ENCODE measurements at places on chromosomes 3 and 15.

DNA sequence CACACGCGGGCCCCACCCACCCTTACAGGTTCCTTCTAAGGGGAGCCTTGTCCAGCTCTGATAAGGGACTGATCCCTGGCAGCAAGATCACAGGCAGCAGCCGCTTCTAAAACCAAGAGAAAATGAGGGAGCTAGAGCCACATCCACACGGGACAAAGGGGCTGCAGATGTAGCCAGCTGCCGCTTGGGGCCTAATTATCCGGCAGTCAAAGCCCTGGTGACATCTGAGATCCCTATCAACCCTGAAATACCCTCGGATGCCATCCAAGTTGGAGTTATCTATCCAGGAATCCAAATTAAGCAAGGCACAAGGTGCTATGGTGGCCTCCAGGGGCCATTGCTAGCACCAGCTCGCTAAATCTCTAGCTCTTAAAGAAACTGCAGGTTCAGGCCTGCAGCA lies 248.3 kb downstream of the VPS13C start:
- DNase-seq = no peak

DNA sequence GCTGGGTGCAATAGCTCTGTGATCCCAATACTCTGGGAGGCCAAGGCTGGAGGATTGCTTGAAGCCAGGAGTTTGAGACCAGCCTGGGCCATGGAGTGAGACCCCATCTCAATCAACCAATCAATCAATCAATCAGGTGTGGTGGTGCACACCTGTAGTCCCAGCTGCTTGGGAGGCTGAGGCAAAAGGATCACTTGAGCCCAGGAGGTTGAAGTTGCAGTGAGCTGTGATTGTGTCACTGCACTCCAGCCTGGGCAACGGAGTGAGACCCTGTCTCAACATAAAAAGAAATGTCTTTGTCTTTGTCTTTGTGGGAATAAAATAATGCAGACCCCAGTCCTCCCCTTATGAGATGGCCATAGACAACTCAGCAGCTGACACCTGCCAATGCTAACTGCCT lies 34.9 kb upstream of the TLE3 start:
- DNase-seq = no peak

DNA sequence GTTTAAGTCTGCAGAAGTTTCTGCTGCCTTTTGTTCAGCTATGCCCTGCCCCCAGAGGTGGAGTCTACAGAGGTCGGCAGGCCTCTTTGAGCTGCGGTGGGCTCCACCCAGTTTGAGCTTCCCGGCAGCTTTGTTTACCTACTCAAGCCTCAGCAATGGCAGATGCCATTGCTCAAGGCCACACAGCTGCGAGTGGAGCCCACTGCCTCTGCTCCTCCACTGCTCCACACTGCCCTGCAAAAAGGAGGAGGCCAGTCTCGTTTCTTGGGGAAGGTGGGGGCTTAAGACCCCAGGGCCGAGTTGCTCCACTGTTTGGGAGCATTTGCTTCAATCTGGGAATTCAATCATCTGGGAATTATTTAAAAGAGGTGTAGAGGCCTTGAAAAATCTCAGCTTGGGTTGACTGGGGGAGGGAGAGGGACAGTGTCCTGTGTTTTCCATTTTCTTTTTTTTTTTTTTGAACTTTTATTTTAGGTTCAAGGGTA lies 144.6 kb upstream of the MEF2A start:
- DNase-seq = no peak

GRCh38 chr3:74027121-74027520 lies 402.4 kb upstream of the PDZRN3 start:
- DNase-seq = peak; percentile 8

- DNase-seq = peak; percentile 17
These were observed 328.9 kb upstream of the RBMS3 start for GRCh38 chr3:28951772-28952556.

GRCh38 chr3:167382155-167382554 lies 2.1 kb upstream of the ZBBX start:
- no peak for DNase-seq

DNA sequence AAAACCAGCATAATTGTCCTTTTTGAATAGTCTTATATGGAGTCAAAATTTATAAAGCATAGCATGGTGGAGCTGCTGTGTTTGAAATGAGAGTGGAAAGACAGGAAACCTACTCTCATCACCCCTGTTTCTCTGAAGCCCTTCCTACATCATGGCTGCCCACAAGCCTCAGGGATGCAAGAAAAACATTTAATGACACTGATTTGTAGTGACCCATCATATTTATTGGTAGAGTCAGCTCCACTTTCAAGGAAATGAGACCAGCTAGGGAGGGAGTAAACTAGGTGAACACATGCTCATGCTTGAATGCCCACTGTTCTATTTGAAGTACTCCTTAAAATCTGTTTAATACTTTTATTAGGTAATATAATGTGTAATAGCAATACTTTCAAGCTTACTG lies 494.3 kb upstream of the KCNMB2 start:
- DNase-seq = no peak

DNA sequence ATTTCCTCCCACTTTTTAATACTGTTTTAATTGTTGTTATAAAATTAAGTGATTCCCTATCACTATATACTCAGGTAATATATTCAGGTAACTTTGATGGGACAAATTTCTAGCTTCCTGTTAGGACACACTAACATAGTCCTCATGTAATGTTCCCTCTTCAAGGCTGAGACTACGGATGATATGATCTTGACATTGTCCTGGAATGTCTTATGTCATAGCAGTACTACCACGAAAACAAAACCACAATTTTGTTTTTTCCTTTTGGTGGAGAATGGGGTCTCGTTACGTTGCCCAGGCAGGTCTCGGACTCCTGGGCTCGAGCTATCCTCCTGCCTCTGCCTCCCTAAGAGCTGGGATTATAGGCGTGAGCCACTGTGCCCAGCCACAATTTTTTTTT lies 26.8 kb upstream of the IP6K2 start:
- DNase-seq = no peak

DNA sequence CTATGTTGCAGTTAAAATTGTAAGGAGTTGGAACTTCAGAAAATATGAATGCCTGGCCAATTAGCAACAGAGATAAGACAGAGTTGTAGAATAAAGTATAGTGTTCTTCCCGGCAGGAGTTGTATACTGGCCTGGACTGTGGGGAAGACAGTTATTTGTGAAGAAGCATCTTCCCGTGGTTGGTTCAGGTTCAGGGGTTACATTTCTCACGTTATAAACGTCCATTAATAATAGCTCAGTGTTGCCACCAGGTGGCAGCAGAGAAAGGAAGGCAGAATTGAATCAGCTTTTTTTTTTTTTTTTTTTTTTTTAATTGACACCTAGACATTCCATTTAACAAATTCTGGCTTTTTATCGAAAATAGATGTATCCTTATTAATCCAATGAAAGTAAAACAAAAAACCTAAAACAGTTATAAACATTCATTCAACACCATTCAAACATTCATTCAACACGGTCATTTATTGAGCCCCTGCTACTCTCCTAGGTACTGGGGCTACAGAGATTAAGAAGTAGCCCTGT lies 66.4 kb upstream of the NR2E3 start:
- peak; percentile 52 for DNase-seq
